Neural cell (in vitro differentiated cells): ENCODE measurements at places on chromosomes 7 and 10. TPM values are rescaled to one million over a fixed set of nuclear protein-coding genes. Genes with fewer than 3 reads are reported as not detected.

The SPDYE1 gene
- polyA plus RNA-seq = not detected in 2 replicates

The CPEB3 gene
- polyA plus RNA-seq = 17.9 and 20.0 TPM in 2 replicates

The PNLIPRP2 gene
- polyA plus RNA-seq = not detected in 2 replicates

The CLDN4 gene
- 0.09 TPM in 1 of 2 replicates, not detected in the other for polyA plus RNA-seq

The GNGT1 gene
- not detected in 2 replicates for polyA plus RNA-seq

The GPC2 gene
- polyA plus RNA-seq = 506 and 594 TPM in 2 replicates

The GRB10 gene
- polyA plus RNA-seq = 62.7 and 78.4 TPM in 2 replicates

The SSC4D gene
- 2.5 TPM in 1 of 2 replicates, not detected in the other for polyA plus RNA-seq

The NKX2-3 gene
- not detected in 2 replicates for polyA plus RNA-seq

The SLC16A9 gene
- 185 and 208 TPM in 2 replicates for polyA plus RNA-seq

The CYP26C1 gene
- polyA plus RNA-seq = not detected in 2 replicates
